D721Med (cell line): ENCODE measurements at places on chromosomes 1 and 21.

GRCh38 chr1:159015440-159015909 lies 5.8 kb downstream of the IFI16 start:
- no peak for DNase-seq

DNA sequence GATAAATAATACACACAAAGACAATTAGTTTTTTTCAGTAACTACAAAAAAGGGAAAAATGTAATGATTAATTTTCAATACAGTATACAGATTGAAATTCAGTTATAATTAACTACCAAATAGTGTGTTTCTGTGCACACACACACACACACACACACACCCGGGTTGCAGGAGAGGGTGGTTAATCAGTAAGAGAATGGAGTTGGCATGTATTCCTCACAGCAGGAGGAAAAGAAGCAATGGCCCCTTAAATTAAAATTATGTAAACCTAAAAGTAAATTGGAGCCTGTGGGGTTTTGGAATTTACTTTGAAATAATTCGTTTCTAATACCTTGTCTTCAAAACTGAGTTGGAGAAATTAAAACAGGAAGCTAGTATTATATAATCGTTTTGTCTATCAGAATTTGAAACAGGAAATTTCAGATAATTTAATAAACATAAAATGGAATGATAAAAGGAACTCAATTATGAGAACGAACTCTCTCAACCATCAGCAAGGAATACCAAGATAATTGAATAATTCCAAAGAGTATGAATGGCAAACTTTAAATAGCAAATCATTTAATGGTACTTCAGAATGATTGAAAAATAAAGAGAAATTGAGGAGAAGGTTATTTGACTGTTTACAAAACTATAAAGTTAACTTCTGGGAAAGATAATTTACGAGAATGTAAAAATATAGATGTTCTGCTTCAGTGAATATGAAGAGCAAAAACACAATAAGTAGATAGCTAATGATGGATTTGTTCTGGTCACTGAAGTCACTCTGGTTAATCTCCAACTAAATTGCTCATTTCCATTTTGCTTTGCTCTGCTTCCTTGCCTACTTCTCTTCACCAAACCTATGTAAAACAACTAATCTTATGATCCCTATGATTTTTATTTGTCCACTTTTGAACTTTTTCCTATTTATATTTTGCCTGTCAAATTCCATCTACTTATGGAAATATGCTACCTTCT lies 547.9 kb upstream of the ZP4 start:
- no peak for DNase-seq

DNA sequence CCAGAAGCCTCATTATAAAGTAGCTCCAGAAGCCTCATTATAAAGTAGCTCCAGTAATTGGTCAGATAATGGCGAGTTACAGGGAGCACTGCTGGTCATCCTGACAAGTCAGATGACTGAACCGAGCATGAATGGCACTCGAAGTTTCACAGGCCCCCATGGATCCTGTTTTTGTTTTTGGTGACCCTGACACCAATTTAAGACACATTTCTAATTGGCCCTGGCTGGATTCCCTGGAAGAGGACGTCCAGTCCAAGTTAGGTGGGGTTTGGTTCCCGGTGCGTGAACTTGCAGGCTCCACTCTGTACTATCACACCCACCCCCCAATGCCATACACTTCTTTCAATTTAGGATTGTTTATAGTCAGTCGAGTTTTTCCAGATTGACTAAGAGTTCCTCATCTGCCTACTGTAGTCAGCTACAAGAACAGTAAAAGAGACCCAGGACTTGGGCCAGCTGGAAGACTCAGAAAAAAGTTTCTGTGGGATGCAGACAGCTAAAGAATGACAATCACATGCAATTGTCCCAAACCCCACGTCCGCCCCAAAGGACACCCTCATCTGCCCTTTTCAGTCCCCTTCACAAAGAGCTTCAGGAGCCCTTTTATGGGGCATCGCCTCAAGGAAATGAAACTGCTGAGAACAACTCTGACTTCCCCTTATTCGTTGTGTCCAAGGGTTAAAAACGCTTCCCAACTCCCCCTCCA lies 2.7 kb downstream of the DHRS3 start:
- DNase-seq = no peak

DNA sequence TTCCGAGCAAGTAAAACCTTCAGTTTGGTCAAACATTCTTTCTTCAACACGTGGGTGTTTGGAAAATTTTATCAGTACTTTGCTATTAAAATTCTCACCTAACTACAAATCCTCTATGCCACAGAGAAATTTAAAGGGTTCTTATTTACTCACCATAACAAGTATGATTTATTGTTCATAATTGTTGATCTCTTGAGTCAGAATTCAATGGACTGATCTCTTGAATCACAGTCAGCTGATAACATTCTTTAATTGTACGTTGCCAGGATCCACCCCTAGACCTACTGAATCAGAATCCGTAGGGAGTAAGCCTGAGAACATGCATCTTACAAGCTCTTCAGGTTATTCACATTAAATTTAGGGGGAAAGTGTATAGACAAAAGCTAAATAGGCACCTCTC lies 51.2 kb downstream of the DIPK1A start:
- DNase-seq = no peak

GRCh38 chr1:25990702-25991395 lies 7.0 kb downstream of the PAFAH2 start:
- DNase-seq = no peak

DNA sequence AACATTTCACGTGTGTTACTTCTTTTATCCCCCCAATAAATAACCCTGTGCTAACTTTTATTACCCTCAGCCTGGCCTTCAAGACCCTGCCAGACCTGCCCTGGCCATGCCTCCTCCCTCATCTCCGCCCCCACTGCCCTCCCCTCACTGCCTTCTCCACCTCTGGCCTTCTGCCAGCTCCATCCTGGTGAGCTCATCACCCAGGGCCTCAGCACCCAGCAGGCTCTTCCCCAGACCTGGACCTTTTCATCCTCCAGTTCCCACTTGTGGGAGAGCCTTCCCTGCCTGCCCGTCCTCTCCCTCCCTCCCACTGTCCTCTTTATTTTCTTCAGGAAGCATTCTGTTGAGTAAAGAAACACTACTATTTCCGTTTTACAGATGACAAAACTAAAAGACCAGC lies 72.0 kb downstream of the SLC66A1 start:
- no peak for DNase-seq

DNA sequence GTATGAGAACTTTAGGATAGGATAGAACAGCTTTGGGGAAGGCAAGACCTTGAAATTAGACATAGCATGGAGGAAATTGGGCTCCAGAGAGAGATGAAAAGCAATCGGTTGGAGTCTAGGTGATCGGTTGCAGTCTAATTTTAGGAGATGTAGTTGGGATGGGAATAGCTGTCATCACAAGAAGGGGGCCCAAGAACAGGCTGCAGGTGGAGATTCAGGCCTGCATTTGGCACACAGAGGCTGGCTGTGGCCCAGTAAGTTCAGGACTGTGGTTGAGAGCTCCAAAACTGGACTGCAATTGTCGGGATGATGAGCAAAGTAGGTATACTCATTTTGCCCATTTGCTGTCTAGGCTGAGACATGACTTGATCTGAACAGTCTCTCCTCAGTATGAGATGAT lies 301.3 kb upstream of the B3GALT2 start:
- no peak for DNase-seq

DNA sequence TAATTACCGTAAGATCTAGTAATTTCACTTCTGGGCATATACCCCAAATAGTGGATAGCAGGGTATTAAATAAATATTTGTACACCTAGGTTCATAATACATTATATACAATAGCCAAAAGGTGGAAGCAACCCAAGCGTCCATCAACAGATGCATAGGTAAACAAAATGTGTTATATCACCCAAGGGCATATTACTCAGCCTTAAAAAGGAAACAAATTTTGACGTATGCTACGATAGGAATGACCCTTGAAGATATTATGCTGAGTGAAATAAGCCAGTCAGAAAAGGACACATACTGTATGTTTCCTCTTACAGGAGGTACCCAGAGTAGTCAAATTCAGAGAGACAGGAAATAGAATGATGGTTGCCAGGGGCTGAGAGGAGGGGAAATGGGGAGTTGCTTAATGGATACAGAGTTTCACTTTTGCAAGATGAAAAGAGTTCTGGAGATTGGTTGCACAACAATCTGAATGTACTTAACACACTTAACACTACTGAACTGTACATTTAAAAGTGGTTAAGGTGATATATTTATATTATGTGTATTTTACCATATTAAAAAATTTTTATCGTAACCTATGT lies 36.6 kb upstream of the KCTD3 start:
- no peak for DNase-seq

- no peak for DNase-seq
These were observed 198.2 kb downstream of the LRRC7 start for GRCh38 chr1:69765951-69766350.

- no peak for DNase-seq
These were observed 18.3 kb downstream of the S100A11 start for GRCh38 chr1:152018537-152018936.

GRCh38 chr1:88104236-88104635 lies 579.8 kb upstream of the PKN2 start:
- no peak for DNase-seq

GRCh38 chr1:47927165-47927564 lies 70.0 kb downstream of the TRABD2B start:
- DNase-seq = no peak

DNA sequence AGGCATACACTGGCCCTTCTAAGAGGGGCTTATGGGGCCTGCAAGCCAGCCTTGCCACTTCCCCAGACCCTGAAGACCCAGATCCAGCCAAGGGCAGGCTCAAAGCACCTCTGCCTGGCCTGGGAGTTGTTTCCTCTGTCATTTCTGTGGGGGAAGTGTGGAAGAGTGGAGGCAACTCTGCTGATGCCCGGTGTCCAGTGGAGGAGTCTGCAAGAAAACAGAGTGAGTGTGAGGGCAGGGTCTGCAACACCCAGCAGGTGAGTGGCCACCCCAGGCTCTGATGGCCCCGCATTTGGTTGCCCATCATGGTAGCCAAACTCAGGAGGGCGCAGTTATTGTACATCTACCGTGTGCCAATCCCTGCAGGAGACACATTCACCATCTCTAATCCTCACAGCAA lies 8.4 kb downstream of the CLEC20A start:
- no peak for DNase-seq
